Effector CD4-positive, alpha-beta T cell (primary cell): ENCODE measurements at places on chromosomes 2 and 18.
A peak's percentile ranks its signal among the peaks of the same experiment; 100 is the strongest.

GRCh38 chr18:25921677-25922421, 168.6 kb downstream of the SS18 start:
- peak; percentile 6 for DNase-seq

GRCh38 chr2:163198007-163198406, 359.4 kb upstream of the KCNH7 start:
- no peak for DNase-seq

DNA sequence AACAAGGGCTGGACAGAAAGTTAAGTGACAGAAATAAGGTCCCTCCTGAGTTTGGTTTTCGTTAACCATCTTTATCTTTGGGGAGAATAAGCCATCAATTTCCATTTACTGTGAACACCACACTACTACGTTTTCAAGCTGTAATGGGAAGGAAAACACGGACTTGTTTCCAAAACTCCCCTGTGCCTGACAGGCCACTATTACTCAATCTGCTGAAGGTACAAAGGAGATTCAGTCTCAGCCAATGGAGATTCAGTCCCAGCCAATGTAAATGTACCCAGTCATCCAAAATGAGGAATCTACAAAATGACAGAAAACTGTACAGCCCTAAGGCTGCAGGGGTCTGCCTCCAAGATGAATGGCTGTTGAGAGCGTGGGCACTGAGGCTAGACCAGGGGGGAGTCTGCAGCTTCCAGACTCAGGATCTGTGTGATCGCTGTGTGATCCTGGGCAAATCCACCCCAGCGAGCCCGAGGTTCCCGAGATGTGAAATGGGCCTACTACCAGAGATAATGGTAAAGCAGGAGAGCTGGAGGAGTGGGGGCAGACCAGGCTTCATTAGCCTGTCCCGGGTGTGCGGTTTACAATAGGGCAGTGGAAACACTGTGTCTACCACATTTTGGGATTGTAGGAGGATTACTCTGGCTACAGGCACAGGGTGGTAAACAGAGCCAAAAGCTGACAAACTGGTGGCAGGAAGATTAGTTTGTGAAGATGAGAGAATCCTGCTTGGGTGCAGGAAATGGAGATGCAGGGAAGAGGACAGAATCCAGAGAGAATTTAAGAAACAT, 284.8 kb downstream of the STK39 start:
- no peak for DNase-seq

GRCh38 chr2:6310256-6311215, 555.2 kb downstream of the CMPK2 start:
- no peak for DNase-seq

DNA sequence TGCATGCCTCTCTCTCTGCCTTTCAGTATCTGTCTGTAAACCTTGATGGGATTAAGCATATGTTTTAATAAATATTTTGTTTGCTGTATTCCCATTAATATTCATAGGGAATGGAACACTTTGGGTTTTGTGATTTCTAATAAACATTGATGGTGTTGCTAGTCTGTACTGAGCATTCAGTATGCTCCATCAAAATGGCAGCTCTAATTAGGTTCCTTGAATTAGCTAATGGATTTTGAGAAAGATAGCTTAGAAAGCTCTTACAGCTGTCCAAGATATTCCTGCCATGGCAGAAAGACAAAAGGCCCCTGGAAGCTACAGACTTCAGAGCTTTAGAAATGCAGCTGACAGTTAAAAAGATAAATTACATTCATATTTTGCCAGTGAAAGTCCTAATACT, 199.2 kb upstream of the NRP2 start:
- no peak for DNase-seq

GRCh38 chr2:239455436-239456203, 54.8 kb upstream of the HDAC4 start:
- DNase-seq = no peak

DNA sequence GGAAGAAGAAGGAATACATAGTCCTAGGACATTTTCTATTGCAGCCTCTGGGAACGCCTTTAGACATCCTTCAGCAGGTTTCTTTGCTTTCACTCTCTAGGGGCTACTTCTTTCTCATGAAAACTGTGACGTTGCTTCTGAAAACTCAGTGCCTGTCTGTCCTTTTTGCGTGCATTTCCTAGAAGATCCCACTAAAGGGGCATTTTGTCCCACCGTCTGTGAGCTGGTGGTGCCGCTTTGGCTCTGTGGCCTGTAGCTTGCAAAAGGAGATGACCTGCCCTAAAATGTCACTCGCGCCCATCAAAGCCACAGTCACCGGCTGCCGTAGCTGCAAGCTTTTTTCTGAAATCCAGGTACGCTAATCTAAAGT, 579 bp downstream of the STAT4 start:
- no peak for DNase-seq

- no peak for DNase-seq
These were observed 103.1 kb downstream of the UPP2 start for GRCh38 chr2:158204741-158205165.

- no peak for DNase-seq
These were observed 9.6 kb downstream of the SSB start for GRCh38 chr2:169808221-169808620.

DNA sequence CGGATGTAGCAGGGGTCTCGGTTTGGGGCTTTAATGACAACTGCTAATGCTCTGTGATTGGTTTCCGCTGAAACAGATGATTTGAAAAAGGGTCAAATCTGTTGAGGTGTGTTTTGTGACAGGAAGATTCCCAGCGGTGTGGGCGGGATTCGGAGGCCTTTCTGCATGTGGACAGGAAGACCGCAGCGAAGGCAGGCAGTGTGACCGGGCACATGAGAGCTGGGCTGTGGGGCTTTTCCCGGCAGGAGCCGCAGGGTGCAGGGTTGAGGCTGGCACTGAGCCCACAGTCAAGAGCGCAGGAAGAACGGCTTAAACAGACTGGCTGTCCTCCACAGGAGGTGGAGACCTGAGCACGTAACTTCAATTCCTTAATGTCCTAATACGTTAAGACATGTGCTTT, 180.0 kb upstream of the TPO start:
- no peak for DNase-seq

DNA sequence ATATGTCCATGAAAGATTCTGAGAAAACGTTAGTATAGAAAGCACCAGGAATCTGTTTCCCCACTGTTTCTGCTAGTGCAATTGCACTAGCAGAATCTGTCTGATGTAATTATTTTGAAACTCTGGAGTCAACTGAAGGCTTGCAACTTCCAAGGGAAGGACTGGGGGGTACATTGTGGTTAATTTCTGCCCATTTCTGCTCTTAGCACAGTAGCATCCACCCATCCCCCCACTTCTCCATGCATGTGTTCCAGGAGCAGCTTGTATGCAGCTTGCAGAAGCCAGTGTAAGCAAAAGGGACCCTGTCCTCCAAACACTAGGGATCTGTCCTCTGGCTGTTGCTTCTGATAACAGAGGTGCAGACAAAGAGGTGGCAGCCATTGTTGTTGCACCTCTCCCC, 74.4 kb downstream of the CRACDL start:
- DNase-seq = no peak

DNA sequence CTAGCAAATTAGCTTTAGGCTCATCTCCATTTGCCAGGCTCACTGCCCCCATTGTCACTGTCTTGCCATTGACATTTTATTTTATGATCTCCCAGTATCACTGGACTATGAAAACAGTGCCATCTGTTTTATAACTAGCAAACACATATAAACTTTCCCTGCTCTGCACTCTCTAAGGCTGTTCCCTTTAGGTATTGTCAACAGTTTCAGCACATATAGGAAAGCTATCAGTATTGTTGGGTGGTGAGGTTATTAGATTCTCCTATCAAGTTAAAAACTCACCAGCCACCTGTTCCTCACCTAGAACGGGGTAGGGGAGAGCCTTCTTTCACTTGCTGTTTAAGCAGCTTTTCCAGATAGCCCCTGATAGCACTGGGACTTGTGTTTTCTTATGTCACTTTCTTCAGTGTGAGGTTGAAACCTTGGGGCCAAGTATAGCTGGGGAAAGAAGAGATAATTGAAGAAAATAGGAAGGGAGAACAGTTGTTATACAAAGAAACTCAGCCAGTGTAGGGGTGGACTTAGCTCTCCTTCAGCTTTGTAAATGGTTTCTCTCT, 32.5 kb downstream of the CFLAR start:
- DNase-seq = no peak

GRCh38 chr2:108115868-108116267, 123.9 kb upstream of the SULT1C3 start:
- DNase-seq = no peak

DNA sequence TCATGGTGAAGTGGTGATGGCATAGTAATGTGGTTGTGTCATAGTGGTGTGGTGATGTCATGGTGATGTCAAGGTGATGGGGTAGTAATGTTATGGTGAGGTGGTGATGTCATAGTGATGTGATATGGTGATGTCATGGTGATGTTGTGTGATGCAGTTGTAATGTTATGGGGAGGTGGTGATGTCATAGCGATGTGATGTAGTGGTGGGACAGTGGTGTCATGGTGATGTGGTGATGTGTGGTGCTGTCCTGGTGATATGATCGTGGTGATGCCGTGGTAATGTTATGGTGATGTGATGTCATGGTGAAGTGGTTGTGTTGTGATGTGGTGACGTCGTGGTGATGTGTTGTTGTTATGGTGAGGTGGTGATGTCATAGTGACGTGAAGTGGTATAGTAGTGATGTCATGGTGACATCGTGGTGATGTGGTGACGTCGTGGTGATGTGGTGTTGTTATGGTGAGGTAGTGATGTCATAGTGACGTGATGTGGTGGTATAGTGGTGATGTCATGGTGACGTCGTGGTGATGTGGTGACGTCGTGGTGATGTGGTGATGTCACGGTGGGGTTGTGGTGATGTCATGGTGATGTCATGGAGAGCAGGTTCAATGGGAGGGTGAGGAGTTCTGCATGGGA, 242.7 kb upstream of the MYT1L start:
- no peak for DNase-seq

DNA sequence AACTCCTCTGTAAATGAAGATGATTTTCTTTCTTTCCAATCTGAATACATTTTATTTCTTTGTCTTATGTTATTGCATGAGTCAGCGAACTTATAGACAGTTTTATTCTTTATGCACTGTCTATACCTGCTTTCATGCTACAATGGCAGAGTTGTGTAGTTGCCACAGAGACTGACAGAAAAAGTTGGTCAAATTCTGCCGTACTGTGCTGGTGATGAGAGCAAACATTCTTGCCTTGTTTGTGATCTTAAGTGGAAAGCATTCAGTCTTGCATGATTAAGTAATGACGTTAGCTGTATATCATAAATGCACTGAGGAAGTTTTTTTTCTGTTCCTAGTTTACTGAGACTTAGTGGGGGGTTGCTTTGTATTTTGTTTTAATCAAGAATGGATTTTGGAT, 32.9 kb downstream of the ZC3H15 start:
- no peak for DNase-seq

DNA sequence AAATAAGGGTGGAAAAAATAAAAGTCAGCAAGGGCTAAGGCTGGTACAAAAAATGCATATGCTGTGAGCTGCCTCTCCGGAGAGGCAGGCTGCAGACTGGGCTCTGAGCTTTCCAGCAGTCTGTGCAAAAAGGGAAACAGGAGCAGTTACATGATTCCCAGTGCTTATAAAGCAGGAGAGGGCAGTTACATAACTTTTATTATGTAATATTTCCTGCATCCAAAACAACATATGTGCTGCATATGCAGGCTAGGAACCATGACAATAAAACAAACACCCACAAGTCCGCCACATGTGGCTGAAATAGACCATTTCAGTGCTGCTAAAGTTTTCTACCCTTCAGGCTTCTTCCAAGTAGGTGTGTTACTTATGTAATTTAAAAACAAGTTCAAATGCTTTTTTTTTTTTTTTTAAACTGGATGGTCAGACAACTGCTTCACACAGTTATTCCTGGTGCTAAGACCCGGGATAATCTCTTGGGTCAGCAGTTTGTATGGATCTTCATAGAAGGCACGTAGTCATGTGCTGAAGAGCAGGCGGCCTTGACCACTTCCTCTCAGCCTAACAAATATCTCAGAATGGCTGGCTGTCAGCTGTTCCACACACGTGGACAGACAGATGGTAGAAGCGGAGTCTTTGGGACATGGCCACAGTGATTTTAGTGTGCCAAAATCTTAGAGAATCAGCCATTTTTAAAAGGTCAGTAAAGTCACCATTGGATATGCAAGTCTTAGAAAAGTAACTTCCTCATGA, 43.5 kb downstream of the ARMC9 start:
- DNase-seq = no peak

DNA sequence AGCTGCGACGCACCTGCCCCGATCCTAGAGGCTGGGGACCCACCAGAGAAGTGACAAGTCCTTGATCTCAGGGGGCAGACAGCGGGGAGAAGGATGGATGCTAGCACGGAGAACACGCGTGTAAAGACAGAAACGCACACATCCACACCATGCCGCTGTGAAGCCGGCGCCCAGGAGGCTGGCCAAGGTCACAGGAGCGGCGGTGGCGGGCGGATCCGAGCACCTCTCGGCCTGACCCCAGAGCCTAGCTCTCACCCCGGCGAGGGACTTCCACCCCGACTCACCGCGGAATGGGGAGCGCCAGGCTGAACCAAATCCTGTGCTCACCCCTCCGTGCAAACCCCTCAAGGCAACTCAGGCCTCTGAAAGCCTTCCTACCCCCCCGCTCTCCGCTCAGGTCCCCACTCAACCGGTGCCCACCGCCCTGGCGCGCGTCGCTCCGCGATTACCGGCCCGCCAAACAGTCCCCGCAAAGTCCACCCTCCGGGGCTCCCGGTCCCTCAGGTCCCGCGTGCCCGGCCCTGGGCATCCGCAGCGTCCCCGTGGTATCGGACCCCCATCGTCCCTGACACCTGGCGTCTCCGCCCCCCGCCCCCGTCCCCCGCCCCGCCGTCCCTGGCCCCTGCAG, 460 bp upstream of the LRRFIP1 start:
- DNase-seq = no peak

GRCh38 chr2:67871686-67872412, 191.0 kb downstream of the C1D start:
- no peak for DNase-seq

DNA sequence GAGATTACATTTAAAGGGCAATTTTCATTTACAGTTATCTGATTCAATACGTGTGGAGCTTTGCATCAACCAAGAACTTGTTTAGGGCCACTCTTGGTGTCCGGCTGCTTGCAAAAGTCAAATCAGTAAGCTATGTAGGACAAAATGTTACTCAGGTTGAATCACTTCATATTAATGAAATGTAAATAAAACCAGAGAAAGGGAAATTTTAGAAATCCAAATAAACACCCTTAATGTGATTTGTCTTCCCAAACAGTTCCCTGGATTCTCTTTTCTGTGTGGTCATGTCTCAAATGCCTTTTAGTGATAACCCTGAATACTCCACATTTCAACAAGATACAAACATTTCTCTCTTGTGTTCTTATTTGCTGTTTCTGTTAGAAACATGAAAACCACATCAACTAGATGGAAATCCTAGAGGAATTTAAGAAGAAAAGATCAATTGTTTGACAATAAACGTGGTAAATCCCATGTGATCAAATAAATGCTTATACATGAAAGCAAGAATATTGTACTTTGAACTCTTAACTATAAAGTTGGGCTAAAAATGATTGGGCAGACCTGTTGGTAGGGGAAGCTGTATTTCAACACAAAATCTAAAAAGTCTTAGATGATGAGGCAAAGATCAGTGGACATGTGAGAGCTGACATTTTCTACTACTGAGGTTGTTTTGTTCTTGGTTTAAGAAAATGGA, 101.3 kb downstream of the CDC42EP3 start:
- no peak for DNase-seq
